ENCODE measurements at places on chromosomes 6 and 20.

DNA sequence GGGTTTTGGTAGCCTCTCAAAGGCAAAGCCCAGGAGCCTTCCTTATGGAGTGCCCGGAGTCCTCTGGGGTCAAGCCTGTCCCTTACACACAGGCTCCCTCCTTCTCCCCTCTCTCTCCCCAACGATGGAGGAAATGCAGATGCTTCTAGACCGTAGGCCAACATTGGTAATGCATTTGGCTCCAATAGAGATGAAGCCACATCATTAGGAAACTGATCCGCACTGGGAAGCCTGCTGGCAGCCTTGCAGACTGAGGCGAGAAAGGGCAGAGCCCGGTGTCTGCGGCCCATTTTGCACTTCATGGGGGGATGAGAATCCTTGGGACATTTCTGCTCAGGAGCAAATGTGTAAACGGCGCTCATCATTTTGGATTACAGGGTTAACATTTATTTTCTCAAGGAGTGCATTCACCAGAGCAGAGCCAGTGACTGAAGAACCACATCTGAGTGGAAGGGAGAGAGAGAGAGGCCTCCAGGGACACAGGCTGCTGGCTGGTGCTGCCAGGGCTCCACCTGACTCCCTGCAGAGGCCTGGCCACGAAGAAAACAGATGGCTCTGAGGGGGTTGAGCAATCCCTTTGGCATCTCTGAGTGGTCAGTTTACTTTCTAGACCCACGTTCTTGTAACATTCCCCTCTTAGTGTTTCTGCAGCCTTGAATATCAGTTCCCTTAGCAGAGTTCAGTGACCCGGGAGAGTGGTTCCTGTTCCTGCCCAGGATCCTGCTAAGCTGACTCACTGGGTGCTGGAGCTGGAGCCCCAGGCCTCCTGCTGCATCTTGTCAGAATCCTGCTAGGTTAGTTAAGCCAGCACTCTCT lies 4.4 kb upstream of the CST3 start:
- peak; percentile 30 for DNase-seq

DNA sequence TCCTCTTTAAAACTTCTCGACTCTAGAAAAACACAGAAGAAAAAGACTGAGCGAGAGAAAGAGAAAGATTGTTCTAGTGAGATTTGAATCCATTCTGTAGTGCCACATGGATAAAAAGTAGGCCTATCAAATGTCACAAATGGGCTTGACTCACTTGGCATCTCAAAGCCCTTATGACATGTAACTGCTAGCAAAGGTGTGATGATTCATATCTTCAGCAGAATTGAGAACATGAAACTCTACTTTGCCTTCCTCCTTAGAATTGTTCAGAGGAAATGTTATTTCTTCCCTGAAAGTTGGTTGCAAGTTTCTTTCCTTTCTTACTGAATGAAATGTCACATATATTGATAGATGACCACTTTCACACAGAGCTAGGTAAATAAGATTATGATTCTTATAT lies 40.4 kb upstream of the DUSP22 start:
- no peak for DNase-seq

GRCh38 chr20:575230-575629 lies 31.6 kb upstream of the CSNK2A1 start:
- DNase-seq: no peak

DNA sequence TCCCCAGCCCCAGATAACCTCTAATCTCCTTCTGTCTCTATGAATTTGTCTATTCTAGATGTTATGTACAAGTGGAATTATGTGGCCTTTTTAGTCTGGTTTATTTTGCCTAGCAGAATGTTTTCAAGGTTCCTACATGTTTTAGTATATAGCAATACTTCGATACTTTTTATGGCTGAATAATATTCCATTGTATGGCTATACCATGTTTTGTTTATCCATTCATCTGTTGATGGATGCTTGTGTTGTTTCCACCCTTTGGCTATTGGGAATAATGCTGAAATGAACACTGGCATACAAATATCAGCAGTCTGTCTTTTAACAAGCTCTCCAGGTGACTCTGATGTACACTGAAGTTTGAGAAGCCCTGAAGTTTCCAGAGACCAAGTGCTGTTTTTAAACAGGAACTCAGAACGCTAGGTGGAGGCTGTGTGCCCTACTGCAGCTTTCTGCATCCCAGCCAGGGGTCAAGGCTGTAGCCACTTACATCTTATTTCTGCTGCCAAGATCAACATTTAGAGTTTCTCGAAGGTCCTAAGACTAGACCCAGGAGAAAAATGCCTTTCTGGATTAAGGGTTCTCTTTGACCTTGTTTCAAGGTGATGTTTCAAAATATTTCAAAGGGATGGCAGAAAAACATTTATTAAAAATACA lies 123.0 kb downstream of the SOBP start:
- no peak for DNase-seq

- DNase-seq: no peak
These were observed 593.5 kb upstream of the ARID1B start for GRCh38 chr6:156183678-156184077.

DNA sequence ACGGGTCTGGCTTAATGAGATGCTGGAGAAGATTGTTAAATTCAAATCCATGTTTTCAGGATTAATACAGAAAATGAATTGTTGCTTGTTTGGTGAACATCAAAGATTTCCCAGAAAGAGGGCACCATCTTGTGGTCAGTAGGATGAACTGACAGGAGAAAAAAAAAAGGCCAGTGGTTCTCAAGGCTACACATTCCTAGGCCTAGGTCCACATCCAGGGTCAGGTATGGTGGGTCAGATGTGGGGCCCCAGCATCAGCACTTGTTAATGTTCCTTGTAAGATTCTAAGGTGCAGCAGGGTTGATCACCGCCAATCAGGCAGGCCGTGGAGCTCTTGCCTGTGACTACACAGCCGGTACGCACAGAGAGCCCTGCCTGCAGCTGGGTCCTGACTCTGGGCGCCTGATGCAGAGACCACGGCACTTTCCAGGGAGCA lies 34.0 kb upstream of the FOXO3 start:
- no peak for DNase-seq

- no peak for DNase-seq
These were observed 371.4 kb upstream of the ID4 start for GRCh38 chr6:19465760-19466159.

DNA sequence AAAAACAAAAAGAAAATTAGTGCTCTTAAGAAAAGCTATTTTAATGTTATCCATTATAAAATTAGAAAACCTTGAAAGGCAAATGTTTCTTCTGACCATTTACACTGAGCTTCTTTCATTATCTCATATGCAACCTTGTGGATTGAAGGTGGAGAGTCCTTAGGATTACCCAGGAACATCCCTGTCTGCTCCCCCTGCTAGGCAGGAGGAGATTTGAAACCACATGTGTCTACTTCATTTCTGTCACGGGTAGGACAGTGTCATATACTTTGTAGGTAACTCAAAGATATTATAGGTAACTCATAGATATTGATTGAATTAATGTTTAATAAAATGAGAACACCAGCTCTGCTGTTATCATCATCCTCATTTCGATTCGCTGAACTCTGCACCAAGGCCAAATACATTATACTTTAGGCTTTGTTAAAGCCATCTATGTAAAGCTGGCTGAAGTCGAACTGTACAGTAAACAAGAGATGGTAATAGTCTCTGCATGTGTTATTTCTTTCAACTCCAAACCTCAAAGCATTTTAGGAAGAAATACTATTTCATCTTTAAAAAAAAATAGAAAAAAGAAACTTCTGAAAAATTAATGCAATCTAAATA lies 49.5 kb downstream of the HDAC2 start:
- DNase-seq: no peak

DNA sequence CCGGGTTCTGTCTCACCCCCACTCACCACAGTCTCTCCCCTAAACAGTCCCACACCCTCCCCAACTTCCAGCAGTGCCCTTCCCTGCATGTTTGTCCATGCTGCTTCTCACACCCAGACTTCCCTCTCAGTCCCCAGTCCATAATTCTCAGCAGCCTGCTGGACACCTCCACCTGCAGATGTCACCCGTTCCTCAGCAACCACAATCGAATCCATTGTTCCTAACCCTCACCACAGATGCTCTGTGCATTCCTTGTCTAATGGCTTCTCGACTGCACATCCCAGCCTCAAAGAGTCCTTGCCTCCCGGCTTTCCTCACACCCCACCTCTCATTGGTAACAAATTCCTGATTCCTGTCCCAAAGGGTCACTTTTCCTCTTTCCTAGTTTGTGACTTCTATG lies 55.6 kb downstream of the GOPC start:
- DNase-seq: no peak

- no peak for DNase-seq
These were observed 45.0 kb downstream of the SLC23A2 start for GRCh38 chr20:4956200-4956810.

DNA sequence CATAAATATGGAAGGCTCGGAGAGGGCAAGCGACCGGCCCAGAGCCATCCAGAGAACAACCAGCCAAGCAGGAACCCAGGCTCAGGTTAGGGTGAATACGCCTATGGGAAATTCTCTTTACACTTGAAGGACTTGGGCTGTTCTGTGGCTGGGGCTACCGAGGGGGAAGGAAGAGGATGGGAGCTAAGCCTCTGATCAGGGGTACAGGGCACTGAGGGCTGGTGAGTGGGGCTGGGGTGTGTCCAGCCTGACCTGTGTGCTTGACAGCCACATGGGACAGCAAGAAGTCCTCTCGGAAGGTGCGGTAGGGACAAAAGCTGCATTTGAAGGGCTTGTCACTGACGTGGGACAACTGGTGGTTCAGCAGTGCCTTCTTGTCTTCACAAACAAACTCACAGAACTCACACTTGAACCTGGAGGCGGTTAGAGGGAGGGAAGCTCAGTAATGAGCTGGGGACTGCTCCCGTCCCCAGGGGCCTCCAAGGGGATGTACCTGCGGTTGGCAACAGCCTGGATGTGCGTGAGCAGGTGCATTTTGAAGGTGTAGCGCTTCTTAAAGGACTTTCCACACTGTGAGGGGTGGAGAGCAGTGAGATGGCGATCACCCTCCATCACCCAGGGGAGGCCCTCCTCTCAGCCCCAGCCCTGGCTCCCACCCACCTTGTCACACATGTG lies 11.9 kb downstream of the ZNF335 start:
- DNase-seq: no peak

DNA sequence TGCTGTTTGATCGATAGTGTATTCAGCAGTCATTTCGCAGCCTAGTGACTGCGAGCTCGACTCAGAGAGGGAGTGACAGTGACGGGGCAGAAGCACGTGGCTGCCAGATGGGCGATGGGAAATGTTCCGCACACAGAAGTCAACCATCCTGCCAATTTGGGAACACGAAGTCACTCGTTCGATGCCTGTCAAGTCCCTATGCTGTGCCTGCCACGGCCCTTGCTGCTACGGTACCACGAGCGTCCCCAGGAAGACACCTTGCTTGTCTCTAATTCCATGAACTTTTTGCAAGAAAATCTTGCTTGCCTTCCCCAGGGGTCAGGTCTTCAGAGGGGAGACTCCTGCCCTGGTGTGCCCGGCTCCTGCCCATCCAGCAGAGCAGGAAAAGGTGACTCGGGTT lies 17.0 kb upstream of the STX16 start:
- no peak for DNase-seq

- no peak for DNase-seq
These were observed 748 bp upstream of the ZNF292 start for GRCh38 chr6:87154641-87154992.

DNA sequence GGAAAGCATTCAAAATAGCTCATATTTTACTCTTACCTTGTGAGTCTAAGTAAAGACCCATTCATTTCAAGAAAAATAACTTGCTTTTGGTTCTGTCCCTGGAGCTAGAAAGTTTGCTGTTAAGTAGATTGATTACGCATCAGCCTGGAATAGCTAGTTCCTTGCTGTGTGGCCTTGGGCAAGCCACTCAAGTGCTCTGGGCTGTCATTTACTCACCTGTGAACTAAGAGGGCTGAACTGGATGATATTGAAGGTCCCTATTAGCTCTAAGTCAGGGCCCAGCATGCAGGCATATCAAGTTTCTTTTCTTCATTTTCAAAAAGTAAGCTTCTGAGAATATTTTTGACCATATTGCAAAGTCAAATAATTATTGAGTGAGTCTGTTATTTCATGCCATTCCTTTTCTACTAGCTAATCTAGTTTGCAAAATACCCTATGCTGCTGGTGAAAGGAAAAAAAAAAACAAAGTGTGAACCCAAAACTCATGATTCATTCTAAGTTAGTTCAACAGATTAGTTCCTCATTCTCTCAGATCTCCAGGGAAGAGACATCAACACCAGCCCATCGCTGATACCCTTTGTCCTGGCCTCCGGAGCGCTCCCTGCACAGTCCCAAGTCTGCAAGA lies 106.5 kb upstream of the GMDS start:
- DNase-seq: no peak

- DNase-seq: no peak
These were observed 20.5 kb downstream of the RPF2 start for GRCh38 chr6:111002350-111002749.

DNA sequence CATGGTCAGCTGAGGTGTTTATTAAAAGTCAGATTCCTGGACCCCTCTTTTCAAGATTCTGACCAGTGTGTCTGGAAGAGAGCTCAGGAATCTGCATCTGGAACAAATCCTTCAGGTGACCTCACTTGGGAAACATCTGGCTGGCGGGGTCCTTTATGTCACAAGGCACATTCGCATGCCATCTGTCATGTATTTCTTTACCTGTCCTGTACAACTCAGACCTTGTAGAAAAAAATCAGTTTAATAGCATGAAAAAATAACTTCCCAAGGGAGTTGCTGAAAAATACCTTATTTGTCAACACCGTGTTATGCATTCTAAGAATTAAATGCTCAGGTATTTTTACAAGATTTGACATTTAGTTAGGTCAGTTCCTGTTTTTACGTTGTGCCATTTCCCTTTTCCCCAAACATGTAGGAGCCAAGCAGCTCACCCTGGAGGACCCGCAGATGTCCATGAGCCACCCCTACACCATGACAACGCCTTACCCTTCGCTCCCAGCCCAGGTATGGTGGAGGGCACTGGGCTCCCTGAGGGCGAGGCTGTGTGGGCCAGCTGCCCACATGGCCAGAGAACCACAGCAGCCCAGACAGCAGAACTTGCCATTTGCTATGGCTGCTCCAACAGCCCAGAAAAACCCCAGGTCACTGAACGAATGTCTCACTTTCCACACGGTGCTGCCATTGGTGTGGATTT lies 4.0 kb downstream of the IRF4 start:
- DNase-seq: no peak

- DNase-seq: no peak
These were observed 522.4 kb downstream of the HDGFL1 start for GRCh38 chr6:23091795-23092194.

DNA sequence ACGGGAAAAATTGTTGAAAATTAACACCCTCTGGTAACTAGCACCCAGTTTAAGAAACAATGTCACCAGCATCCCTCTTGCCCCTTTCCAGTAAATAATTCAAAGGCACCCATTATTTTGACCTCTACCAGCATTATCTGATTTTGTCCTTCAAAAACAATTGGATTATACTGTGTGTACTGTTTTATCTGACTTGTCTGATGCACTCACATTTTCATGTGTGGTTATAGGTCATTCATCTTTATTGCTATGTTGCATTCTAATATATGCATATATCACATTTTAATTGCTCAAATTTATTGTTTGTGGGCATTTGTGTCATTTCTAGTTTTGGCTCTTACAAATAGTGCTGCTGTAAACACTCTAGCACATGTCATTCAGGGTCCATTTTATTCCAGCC lies 260.9 kb upstream of the PRDM1 start:
- no peak for DNase-seq

GRCh38 chr6:27873021-27873940 lies 38.9 kb downstream of the OR2B2 start:
- peak; percentile 93 for DNase-seq
